Caco-2 (cell line): ENCODE measurements at places on chromosomes 6 and 20.
A peak's percentile ranks its signal among the peaks of the same experiment; 100 is the strongest.

DNA sequence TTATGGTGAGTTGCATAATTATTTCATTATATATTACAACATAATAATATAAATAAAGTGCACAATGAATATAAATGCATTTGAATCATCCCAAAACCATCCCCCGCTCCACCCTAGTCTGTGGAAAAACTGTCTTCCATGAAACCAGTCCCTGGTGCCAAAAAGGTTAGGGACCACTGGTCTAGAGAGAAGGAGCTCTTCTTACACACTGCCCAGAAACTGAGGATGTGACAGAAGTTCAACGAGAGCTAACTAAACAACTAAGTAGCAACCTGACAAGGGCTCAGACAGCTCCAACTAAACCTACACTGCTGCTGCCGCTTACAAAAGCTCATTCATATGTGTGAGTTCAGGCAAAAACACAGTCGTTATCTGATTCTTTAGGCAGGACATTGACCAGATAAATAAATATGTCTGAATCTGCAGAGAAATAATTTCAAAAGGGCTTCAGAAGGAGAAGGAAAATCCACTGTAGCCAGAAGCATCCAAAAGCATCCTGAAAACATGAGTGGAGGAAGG lies 125.9 kb downstream of the ATXN1 start:
- H3K27ac ChIP-seq: no peak overlapping the region
- no peaks in the 10 kb centered on the region for H3K4me1 ChIP-seq
- no peak overlapping the region for H3K4me3 ChIP-seq
- no peak for DNase-seq
- no peaks in the 10 kb centered on the region for H3K27me3 ChIP-seq
- H3K36me3 ChIP-seq: no peaks in the 10 kb centered on the region

GRCh38 chr20:35661908-35662307 lies 2.8 kb downstream of the CPNE1 start:
- no peaks in the 10 kb centered on the region for H3K27me3 ChIP-seq
- no peak overlapping the region for H3K4me3 ChIP-seq
- H3K36me3 ChIP-seq: no peaks in the 10 kb centered on the region
- peaks cover 30% of the 10 kb centered on the region for H3K4me1 ChIP-seq
- no peak for DNase-seq

GRCh38 chr6:137033828-137034227 lies 10.9 kb downstream of the IL20RA start:
- H3K27ac ChIP-seq: no peak overlapping the region
- H3K4me3 ChIP-seq: no peak overlapping the region
- no peaks in the 10 kb centered on the region for H3K27me3 ChIP-seq
- no peaks in the 10 kb centered on the region for H3K36me3 ChIP-seq
- no peak for DNase-seq

DNA sequence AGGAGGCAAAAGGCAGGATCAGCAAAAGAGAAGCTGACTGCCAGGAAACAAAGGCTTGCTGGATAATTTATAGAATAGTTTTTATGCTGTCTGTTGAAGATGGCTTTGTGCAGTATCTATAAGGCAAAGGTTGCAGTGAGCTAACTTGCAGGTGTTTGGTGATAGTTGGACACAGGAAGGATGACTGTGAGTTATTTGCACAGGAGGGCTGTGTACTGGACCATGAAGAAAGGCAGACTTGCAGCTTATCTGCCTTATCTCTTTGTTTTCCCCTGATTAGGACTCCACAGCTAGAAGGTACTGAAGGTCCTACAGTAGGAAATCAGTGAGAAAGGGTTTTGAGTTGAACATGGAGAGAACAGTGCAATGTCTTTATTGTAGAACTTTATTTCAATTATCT lies 2.1 kb downstream of the BTN1A1 start:
- H3K4me3 ChIP-seq: peak overlapping the region; percentile 38
- H3K27me3 ChIP-seq: no peaks in the 10 kb centered on the region
- H3K27ac ChIP-seq: peak overlapping the region; percentile 82

DNA sequence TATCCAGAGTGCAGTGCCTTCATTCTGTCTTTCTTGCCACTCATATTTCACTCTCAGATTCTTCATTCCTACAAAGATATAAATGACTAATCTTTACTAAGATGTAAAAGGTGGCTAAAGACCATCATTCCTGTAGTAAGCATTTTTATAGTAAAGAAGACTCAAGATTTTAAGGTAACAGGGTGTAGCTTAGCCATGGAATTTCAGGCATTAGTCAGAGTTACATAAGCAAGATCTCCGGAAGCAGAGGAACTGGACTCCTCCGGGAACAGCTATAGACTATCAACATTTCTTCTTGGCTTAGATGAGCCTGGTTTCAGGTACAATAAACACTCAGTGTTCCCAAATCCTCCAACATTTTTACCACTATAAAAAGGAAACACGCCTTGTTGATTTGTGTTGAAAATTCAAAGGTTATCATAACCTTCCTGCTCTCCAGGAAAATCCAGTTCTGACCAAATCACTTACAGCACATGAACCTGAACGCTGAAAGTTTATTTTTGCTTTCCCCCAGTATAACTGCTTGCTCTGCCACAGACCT lies 23.7 kb downstream of the SERPINB1 start:
- H3K4me1 ChIP-seq: peaks cover 6% of the 10 kb centered on the region
- DNase-seq: no peak
- H3K27me3 ChIP-seq: no peaks in the 10 kb centered on the region
- H3K4me3 ChIP-seq: no peak overlapping the region
- H3K36me3 ChIP-seq: no peaks in the 10 kb centered on the region

GRCh38 chr20:55538261-55538908 lies 466.9 kb downstream of the CBLN4 start:
- no peaks in the 10 kb centered on the region for H3K4me1 ChIP-seq
- no peak overlapping the region for H3K27ac ChIP-seq
- no peak overlapping the region for H3K4me3 ChIP-seq
- H3K27me3 ChIP-seq: no peaks in the 10 kb centered on the region

GRCh38 chr20:47440857-47441773 lies 60.6 kb upstream of the NCOA3 start:
- H3K27me3 ChIP-seq: no peaks in the 10 kb centered on the region
- peak overlapping the region; percentile 38 for H3K27ac ChIP-seq
- no peak overlapping the region for H3K4me3 ChIP-seq
- DNase-seq: peak; percentile 81
- no peaks in the 10 kb centered on the region for H3K36me3 ChIP-seq

DNA sequence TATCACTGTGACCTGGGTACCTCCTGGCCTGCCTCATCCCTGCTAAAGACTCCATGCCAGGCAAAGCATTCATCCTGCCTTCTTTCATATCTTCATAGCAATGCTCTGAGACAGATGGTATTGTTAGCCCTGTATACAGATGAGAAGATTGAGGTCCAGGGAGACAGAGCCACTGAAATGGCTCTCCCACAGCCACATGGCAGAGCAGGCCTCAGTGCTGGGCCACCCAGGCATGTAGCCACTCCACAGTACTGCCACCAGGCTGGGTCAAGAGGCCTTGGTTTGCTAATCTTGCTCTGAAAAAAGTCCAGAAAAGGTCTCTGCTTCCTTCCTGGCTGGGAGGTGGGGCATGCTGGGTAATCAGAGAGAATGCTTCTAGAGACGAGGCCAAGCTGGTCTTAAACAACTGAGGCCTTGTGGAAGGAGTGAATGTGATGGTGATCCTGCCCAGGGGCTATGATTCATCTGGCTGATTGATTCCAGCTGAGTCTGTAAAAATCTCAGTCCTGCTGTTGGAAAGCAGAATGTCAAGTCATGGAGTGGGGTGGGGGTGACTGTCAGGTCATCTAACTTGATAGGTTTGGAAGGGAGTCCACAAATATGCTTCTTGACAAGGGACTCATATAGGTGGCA lies 29.8 kb downstream of the HM13 start:
- no peaks in the 10 kb centered on the region for H3K27me3 ChIP-seq
- H3K4me3 ChIP-seq: no peak overlapping the region
- DNase-seq: no peak
- peaks cover 9% of the 10 kb centered on the region for H3K36me3 ChIP-seq
- H3K4me1 ChIP-seq: no peaks in the 10 kb centered on the region

GRCh38 chr20:59460352-59460751 lies 144.0 kb upstream of the PHACTR3 start:
- H3K27me3 ChIP-seq: no peaks in the 10 kb centered on the region; the same call in 1 of the 2 replicates
- no peak overlapping the region for H3K27ac ChIP-seq
- H3K4me1 ChIP-seq: peaks cover 8% of the 10 kb centered on the region; the same call in 1 of the 2 replicates
- no peak overlapping the region for H3K4me3 ChIP-seq
- DNase-seq: no peak

DNA sequence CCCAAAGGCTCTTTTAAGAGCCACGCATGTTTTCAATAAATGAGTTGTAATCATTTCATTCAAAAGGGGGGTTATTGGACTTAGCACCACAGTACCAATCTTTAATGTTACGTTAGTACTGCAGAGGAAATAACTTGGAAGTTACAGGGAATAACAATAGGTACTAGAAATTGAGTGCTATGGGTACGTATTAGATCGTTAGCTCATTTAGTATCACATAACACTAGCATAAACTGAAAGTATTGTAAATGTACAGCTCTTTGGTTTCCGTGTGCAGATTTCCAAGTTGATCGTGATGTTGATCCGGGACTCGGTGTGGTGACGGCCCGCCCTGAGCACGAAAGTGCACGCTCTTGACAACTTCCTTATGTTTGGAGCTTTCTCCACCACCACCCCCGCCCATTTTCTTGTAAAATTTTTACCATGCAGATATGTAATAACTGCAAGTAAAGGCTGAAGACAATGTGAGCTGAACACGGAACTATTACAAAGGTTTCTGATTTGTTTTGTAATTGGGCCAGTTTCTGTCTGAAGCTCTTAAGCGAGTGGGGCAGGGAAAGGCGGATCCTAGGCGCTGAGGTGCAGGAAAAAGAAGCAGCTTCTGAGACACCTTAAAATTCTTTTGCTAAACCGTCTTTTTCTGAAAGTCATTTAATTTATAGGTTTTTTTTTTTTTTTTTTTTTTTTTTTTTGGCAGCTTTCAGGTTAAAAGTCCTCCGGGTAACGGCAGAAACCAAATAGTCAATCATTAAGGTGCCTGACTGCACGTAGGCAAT lies 71.5 kb downstream of the HFE start:
- peak overlapping the region; percentile 74 for H3K4me3 ChIP-seq
- H3K36me3 ChIP-seq: no peaks in the 10 kb centered on the region
- no peaks in the 10 kb centered on the region for H3K27me3 ChIP-seq
- H3K4me1 ChIP-seq: peaks cover 12% of the 10 kb centered on the region

- no peaks in the 10 kb centered on the region for H3K27me3 ChIP-seq
- H3K4me3 ChIP-seq: no peak overlapping the region
- H3K4me1 ChIP-seq: no peaks in the 10 kb centered on the region; the same call in 1 of the 2 replicates
- H3K27ac ChIP-seq: no peak overlapping the region
- H3K36me3 ChIP-seq: no peaks in the 10 kb centered on the region; the same call in 1 of the 2 replicates
These were observed 7.6 kb downstream of the ZNF451 start for GRCh38 chr6:57097596-57097995.

DNA sequence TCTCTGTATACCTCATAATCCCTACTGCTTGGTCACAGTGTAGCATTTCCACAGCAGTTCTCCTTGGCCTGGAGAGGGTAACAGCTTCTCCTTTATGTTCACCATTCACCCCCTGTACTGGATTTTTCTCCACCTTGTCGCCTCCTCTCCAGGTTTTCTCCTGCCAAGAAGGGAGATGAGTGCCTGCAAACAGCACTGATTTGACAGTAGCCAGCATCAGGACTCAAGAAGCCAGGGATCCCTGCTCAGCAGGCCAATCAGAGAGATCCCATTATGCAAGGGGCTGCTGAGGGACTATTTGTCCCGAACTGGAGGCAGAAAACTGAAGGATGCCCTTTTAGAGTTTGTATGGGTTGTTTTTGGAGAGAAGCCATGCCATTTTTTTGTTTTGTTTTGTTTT lies 68.6 kb upstream of the RIPOR2 start:
- H3K4me3 ChIP-seq: no peak overlapping the region
- H3K4me1 ChIP-seq: no peaks in the 10 kb centered on the region
- H3K27me3 ChIP-seq: no peaks in the 10 kb centered on the region

GRCh38 chr6:109790131-109790530 lies 99.0 kb downstream of the FIG4 start:
- H3K4me1 ChIP-seq: peaks cover 51% of the 10 kb centered on the region
- H3K27me3 ChIP-seq: no peaks in the 10 kb centered on the region
- H3K27ac ChIP-seq: no peak overlapping the region
- no peak for DNase-seq

DNA sequence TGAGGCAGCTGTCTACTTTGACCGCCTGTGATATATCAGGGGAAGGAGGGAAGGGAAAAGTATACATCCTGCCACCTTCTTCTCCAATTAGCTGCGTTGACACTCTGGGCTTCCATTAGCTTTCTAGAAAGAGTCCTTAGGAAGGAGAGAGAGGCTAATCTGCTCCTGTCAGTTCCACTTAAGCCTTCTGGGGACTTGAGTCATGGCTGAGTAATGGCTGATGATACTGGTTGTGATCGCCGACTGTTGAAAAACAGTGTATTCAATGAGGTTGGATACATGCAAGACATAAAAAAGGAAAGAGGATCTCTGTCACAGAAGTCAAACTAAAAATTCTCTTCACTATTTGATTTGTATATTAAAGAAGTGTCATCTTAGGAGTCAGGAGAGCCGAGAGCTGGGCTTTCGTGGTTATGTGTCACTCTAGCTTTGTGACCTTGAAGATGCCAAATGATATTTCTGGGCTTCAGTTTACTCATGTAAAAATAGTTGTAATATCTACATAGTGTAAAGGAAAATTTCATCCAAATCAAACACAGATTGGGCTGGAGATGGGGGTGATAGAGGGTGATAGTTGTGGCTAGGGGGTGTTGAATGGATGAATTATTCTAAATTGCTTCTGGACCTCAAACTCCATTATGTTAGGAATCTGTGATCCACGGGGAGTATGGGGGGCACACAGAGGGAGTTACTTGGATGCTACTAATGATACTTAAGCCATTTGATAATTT lies 189.0 kb downstream of the UST start:
- no peaks in the 10 kb centered on the region for H3K27me3 ChIP-seq
- DNase-seq: no peak
- no peaks in the 10 kb centered on the region for H3K36me3 ChIP-seq
- no peaks in the 10 kb centered on the region for H3K4me1 ChIP-seq

GRCh38 chr6:14701946-14702345 lies 543.9 kb upstream of the JARID2 start:
- H3K4me1 ChIP-seq: no peaks in the 10 kb centered on the region
- H3K27ac ChIP-seq: no peak overlapping the region
- no peaks in the 10 kb centered on the region for H3K36me3 ChIP-seq
- H3K4me3 ChIP-seq: no peak overlapping the region

DNA sequence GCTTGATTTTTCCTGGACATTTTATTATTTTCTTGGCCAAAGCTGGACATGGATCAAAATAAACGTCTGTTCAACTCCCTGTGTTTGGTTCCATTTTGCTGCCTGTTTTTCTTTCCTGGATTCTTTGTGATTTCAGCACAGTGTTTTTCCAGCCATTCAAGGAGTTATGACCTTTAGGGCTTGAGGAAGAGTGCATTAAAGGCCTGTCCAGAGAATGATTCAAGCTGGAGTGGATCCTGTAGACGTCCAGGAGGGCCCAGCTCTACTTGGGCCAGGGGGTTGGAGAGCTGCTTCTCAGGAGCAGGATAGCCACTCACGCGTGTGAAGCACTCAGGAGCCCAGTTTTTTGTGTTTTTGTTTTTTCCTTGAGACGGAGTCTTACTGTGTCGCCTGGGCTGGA lies 56.5 kb upstream of the IER3 start:
- no peaks in the 10 kb centered on the region for H3K27me3 ChIP-seq
- no peaks in the 10 kb centered on the region for H3K36me3 ChIP-seq
- DNase-seq: no peak
- no peak overlapping the region for H3K4me3 ChIP-seq
- no peak overlapping the region for H3K27ac ChIP-seq

- no peak for DNase-seq
- H3K4me3 ChIP-seq: peak overlapping the region; percentile 92
- peak overlapping the region; percentile 95 for H3K27ac ChIP-seq
- 0 out of 2 replicates have a peak, but pooled peaks cover 18% of the 10 kb centered on the region for H3K4me1 ChIP-seq
- no peaks in the 10 kb centered on the region for H3K27me3 ChIP-seq
These were observed 748 bp upstream of the ZNF292 start for GRCh38 chr6:87154641-87154992.

- no peak for DNase-seq
- H3K27me3 ChIP-seq: no peaks in the 10 kb centered on the region
- no peaks in the 10 kb centered on the region for H3K4me1 ChIP-seq
- H3K27ac ChIP-seq: no peak overlapping the region
- no peak overlapping the region for H3K4me3 ChIP-seq
These were observed 806.3 kb upstream of the GJE1 start for GRCh38 chr6:141326426-141326825.
